ENCODE measurements at places on chromosomes 11 and 22.

DNA sequence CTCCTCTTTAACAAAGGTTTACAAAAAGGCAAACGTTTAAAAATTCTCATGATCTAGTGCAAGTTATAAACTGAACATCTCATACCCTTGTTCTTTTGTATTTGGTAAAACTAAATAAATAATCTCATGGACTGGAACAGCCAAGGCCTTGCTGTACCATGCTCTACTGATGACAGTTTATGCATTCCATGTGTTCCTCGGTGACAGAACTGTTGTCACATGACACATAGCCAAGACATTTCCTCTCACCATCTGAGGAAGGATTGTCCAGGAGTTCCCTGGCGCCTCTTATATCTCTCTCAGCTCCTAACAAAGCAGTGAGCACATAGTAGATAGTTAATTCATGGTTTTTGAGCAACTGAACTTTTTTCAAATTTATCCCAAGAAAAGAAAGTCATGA, 12.6 kb downstream of the CCDC83 start:
- no peak for DNase-seq

DNA sequence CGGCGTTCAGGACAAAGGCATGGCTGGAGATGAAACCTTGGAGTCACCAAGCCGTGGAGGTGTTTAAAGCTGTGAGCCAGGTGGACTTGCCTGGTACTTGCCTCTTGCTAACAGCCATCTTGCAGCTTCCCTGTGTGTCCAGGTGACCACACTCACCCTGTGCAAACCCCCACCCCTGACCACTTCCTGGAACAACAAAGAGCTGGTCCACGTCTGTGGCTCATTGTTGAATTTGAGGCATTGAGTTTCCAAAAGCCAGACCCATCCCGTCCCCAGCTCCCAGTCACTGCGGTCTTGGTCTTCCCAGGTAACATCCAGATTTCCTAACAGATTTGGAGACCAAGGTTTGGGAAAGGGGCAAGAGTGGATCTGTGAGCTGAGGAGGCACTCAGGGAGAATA, 18.5 kb downstream of the DHCR7 start:
- no peak for DNase-seq

GRCh38 chr11:95512177-95512576, 277.4 kb downstream of the FAM76B start:
- DNase-seq, result no peak

DNA sequence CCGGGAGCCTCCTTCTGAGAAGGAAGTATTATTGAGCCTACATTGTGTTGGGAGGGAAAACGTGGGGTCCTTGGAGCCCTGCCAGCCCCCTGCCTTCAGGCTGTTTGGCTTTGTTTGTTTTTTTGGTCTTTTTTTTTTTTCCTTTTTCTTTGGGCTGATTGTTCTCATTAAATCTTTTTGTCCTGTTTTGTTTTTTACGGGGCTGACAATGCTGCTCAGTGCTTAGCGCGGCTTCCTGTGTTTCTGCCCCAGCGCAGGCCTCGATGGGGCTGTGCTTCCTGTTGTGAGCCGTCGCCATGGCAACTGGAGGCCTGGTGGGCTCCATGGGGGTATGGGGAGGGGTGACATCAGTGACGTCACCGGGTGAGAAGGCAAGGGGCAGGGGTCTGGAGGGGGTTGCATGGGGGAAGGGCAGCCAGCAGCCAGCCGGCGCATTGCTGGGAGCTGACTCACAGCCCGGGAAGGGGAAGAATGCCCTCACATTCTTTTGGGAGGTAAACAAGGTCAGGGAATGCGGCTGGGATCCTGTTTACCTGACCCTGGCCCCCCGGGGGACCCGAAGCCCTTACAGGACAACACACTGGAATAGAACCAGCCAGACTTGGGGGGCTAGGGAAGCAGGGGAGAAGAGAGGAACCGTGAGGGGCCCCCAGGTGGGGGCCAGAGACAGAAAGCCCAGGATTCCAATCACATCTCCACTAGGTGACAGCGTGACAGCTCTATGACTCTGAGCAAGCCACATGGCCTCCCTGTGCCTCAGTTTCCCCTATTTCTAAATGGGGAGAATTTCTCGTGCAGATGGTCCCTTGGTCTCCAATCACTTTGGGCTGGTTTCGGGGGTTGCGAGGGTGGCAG, 22.2 kb upstream of the CBX7 start:
- peak; percentile 44 for DNase-seq

GRCh38 chr22:22218302-22218701, 26.3 kb upstream of the VPREB1 start:
- no peak for DNase-seq

DNA sequence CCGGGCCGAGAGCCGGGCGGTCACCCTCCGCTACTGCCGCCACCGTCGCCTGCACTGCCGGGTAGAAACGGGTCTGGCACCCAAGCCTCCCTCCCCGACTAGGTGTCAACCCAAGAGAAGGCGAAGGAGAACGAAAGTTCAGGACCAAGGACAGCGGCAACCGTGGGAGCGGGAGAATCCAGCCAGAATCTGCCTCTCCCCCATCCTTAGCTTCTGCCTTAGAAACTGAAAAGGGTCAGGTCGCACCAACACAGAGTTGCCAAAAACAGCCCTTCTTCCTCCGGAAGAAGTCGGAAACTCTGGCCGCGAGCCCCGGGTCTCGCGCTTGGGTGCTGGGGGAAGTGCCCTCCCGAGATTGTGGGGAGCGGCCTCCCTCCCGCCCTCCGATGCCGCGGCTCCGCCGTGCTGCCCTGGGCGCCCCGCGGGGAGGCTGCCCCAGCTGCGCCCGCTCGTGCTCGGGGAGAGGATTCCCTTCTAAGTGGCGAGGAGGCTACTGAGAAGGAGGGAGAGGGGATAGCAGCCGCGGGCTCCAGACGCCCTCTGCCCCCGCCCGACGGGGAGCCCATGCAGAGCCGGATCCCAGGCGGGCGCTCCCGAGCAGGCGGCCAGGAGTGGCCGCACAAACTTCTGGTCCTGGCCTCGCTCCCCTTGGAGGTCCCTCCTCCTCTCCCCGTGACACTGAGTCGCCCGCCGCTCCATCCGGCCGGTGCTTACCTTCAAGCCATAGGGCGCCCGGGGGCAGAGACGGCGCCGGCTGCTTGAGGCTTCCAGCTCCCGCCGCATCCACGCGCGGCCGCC, 637 bp downstream of the DRD2 start:
- DNase-seq, result no peak

- DNase-seq, result no peak
Measured at GRCh38 chr11:75734491-75735180, 17.0 kb downstream of the MOGAT2 start.

GRCh38 chr11:68031144-68031464, 623 bp downstream of the NDUFS8 start:
- DNase-seq, result no peak

GRCh38 chr11:27055065-27055682, 14.6 kb downstream of the BBOX1 start:
- no peak for DNase-seq

DNA sequence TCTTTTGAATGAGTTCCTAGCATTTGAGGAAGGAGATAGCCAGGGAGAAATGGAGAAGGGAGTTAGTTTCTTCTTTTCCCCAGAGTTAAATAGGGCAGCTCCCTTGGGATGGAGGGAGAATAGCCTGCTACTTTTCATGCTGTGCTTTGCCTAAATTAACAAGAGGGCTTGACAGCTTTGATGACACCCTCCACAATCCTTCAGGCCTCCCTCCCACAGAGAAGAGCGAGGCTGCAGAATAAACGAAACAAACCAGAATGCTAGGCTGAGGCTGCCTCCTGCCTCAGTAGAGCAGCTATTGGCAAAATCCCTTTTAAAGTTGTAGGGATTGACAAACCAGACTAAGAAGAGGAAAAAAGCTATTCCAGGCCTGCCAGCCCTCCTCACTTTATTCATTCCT, 94.6 kb downstream of the C11orf58 start:
- no peak for DNase-seq

DNA sequence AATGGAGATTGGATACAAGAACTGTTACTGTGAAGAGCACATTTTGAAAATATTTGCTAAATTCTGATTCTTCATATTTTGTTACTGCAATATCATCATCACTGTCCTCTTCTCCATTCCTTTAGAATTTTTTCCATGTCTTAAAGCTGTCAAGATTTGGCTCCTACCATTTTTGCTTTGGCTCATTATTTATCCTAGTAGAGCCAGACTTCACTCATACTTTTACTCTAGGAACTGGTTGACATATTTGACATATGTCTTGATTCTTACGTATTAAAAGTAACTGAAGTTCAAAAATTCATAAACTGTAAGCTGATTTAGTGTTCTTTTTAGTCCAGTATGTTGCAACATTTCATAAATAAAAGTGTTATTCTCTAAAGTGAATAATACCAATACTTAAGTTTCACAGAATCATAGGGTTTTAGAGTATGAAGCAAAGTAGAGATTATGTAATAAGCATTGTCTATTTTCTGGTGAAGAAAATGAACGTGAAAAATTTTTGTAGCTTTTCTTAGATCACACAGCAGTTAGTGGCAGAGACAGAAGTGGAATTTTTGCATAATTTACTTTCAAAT, 225.6 kb downstream of the TMEM135 start:
- DNase-seq, result no peak

DNA sequence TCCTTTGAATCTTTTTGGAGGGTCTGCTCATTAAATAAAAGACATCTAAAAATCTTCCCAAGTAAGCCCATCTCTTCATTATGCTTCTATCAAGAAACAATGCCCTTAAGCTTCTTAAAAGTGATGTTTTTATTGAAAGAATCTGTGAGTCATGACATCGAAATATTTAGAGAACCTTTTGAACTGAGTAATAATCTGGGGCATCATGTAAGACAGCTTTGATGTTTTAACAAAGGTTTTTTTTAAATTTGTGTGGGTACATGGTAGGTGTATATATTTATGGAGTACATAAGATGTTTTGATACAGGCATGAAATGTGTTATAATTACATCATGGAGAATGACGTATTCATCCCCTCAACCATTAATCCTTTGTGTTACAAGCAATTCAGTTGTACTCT, 46.8 kb downstream of the PLAAT5 start:
- no peak for DNase-seq

DNA sequence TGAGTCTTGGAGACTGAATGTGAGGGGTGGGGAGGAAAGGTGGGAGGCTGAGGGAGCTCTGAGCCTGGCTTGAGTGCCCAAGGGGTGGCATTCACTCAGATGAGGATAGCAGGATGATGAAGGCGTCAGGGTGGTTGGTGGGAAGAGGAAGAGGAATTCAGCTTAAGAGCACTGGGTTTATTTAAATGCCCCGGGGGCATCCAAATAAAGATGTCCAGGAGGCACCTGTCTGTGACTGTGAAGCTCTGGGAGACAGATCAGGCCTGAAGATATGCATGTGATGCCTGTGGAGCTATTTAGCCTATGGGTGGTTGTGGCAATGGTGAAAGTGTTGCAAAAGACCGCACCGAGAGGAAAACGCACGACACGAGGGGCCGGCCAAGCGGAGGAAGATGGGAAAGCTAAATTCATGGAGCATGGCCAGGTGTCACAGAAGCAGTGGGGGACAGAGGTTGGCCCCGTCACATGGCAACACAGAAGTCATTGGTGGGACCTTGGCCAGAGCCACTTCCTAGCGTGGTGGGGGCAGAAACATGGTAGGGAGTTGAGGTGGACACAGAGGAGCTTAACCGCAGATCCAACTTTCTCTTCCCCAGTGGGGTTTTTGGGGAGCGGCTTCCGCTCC, 15.5 kb downstream of the SLC37A2 start:
- no peak for DNase-seq
